SJCRH30 (cell line): ENCODE measurements at places on chromosomes 4 and X. TPM values are rescaled to one million over a fixed set of nuclear protein-coding genes. Genes with fewer than 3 reads are reported as not detected.

DNA sequence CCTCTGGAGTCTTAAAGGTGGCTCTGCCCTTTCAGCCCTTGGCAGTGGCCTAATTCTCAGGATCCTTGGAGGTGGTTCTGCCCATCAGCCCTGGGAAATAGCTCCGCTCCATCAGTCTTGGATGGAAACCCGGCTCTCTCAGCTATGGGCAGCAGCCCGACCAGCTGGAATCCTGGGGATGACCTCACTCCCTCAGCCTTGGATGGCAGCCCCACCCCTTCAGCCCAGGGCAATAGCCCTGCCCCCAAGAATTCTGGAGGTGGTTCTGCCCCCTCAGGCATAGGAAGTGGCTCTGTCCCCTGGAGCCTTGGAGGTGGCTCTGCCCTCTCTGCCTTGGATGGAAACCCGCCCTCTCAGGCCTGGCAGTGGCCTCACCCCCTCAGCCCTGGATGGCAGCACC is 127.7 kb downstream of the RBMX2 start:
- DNase-seq, result no peak

DNA sequence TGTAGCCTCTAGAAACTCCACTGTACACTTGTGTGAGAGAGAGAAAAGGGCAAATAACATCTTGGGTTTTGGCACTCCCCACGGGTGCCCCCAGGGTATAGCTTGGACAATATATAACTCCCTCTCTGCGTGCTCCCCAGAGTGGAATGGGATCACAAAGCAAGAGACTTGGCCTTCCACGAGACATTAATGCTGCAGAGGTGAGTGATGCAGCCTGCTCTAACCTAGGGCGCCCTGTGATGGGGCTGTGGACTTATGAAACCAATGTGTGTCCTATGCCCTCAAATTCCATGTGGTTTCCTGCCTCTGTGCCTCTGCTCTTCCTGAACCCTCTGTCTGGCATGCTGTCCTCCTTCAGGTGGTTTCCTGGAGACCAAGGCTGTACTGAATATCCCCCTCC is 22.0 kb upstream of the FAM9C start:
- no peak for DNase-seq

DNA sequence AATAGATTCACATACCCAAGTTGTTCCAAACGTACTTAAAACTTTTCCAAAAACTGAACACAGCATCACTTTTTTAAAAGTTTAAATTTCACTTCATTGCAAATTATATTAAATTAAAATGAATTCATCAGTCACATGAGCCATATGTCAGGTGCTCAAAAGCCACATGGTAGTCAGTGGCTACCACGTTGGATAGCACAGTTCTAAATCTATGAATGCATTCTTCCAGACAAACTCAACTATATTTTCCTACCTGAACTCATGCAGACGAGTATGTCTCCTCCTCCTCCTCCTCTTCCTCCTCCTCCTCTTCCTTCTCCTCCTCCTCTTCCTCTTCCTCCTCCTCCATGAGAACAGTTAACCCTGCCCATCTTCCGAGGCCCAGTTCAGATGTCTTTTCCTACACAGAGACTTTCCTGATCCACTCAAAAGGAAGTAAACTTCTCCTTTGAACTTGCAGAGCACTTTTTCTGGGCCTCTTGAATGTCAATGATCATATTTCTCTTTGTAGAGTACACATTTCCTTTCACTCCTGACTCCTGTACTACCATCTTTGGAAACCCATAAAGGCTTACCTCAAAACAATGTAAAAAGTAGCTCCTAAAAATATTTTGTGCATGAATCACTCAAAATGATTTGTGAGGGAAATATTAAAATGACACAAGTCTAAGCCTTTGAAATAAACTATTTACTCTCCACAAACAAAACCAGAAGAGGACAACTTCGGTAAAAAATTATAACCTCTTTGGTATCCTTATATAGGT is 172.6 kb downstream of the AMELX start:
- no peak for DNase-seq

GC gene
- total RNA-seq, result not detected in 2 replicates

- no peak for DNase-seq
Measured at GRCh38 chrX:101062176-101062575, 10.3 kb upstream of the TRMT2B start.

TECRL gene
- not detected in 2 replicates for total RNA-seq
